ENCODE measurements at places on chromosomes 3 and 15.
A peak's percentile ranks its signal among the peaks of the same experiment; 100 is the strongest.

DNA sequence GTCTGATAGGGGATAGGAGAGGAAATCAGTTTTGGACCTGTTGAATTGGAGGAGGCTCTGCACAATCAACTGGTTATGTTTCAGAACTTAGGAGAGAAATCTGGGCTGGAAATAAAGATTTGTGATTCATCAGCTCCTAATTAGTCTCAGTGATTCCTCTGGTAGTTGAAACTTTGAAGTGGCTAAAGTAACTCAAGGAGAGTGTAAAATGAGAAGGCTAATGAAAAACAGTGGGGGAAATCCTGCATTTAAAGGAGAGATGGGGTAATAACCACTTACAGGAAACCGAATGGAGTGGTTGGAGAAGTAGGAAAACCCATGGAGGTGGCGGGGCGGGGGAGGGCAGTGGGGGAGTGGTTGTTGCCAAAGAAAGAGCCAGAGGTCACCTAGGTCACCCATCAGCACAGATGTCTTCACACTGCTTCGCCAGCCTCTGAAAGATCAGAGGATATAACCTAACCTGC lies 32.6 kb downstream of the MAP2K5 start:
- no peak for DNase-seq

GRCh38 chr15:59532770-59533379 lies 78.7 kb upstream of the GCNT3 start:
- peak; percentile 15 for DNase-seq

DNA sequence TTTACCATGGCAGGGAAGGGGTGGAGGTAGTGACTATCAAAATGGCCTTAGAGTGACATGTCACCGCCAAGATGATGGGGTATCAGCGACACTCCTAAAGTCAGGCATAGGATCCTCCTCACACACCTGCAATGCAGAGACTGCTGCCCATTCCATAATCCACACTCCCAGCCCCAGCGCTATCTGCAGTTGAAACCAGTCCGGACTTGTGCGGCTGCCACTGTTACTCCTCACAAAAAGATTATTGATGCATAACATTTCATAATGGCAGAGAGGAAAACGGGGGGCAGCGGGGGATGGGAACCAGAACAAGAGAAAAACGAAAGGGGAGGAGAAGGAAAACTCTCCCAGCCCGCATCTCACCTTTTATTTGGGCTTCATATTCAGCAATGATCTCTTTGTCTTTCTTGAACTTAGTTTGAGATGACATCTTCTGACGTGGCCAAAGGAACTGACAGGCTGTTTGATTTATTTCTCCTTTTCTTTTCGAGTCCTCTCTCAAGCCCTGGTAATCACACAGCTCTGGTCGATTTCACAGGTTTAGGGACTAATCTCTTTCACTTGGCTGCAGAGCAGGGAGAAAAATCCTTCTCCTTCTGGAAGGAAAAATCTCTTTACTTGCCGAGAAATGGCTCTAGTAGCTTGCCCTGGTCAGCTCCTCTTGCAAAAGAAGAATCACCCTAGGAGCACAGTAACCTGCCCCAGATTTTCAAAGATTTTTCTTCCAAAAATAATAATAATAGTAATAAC lies 749 bp downstream of the SRGAP3 start:
- DNase-seq = no peak

DNA sequence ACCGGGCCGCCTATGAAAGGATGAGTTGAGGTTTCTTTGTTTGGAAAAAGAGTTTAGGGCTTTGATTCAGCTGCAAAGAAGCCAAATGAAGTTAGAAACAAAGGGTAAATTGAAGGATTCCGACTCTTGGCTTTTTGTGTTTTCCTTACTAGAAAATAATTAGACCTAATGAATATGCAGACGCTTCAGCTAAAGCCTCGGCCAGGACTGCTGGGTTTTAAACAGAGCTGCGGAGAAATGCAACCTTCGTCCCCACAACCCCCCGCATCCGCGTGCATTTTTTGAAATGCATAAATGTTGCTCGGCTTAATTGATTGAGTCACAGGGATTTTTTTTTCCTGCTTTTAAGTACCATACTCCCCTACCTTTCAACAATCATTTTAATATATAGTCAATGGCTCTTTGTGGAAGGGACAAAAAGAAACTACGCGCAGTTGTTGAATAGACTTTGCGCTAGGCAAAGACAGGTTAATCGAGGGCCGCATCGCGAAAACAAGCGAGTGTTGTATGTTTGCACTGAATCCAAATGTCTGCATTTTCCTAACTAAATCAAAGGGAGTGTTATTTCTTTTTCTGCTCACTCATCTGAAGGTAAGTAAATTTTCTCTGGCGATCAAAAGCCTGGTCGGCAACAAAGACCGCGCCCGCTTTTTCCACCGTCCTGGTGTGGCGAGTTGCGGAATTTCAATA lies 1.3 kb upstream of the ZIC4 start:
- DNase-seq = no peak

GRCh38 chr3:124322966-124323365 lies 331.0 kb upstream of the ROPN1 start:
- no peak for DNase-seq

GRCh38 chr3:141859651-141860050 lies 16.8 kb upstream of the ATP1B3 start:
- no peak for DNase-seq

GRCh38 chr3:13506239-13506638 lies 26.1 kb downstream of the HDAC11 start:
- no peak for DNase-seq
